ENCODE measurements at places on chromosomes 1 and 21.

DNA sequence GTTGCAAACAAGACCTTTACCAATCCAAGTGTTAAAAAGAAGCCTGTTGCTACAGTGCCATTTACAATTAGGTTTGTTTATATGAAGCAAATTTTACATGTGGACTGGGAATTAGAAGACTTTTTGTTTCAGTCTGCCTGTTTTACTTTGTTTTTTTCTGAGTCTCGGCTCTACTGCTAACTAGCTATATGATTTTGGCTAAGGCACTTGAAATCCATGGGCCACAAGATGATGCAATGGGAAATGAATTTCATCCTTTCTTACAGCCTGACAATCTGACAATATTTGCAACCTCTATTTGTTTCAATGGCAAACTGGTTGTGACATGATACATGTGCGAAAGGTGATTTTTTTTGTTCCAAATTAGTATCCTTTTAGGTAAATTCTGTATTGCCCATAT is 3.7 kb upstream of the PEX11B start:
- no peak for DNase-seq

DNA sequence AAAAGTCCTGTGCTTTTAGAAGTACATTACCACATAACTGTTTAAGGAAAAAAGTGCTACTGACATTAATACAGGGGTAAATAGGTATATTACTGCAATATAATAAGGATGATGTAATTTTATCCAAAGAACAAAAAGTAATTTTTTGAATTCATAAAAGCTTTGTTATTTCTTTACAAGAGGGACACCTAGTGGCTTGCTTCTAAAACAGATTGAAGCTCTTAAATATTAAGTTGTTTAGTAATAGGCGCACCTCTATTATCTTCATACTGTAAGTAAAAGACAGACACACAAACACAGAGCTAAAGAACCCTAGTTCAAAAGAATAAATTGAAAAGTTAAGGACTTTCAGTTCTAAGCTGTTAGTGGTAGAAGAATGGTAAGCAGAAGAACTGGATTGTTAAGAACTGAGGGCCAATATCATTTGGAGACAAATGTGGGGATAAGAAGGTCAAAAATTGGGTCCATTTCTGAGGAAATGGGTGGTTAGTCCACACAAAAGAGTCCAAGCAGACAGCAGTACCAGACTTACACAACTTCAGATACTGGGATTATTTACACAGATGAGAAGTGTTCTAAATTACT is 15.4 kb downstream of the ZNHIT6 start:
- no peak for DNase-seq

DNA sequence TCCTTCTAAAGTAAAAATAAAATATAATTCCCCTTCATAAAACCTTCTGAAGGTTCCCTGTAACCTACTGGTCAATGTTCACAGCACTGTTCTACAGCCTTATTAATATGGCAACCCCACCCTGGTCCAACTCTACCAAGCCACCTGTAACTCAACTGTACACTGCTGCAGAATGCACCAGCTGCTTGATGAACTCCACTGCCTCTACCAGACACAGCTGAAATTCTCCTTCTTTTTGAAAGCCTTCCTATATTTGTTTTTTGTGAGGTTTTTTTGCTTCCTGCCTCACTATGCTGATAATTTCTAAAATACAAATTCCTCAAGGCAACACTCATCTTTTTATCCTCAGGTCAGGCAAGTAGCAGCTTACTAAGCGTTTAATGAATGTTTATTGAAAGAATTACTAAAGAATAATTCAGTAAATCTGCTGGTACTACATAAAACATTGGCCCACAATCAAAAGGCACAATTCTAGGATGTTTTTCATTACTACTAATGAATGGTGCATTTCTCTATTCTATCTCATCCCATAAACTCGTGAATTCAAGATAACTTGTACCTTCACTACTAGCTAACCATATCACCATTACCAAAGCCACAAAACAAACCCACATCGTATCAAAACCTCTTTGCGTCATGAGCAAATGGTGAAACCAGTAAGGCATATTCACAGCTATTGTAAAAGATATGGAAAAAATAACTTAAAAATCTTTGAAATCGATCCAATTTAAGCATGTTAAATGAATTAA is 2.4 kb downstream of the SSX2IP start:
- no peak for DNase-seq

DNA sequence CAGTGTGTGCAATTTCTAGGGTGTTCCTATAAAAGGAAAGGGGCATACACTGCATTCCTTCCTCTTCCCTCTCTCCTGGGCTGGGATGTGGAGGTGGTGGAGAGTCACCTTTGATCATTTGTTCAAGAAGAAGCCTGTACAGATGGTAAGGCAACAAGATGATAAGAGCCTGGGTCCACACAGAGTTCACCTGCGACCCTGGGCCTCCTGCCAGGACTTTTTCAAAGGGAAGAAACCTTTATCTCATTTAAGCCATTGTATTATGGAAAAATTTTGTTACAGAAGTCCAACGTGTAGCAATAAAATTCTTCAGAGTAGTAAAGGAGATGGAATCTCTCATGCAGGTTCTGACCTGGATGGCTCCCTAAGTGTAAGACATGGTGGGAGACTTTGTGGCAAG is 189.1 kb downstream of the MIS18A start:
- DNase-seq, result no peak

Measured in AG08396 (cell line).